Fibroblast of skin of scalp (primary cell): ENCODE measurements at places on chromosomes 3 and 15.
A peak's percentile ranks its signal among the peaks of the same experiment; 100 is the strongest.

DNA sequence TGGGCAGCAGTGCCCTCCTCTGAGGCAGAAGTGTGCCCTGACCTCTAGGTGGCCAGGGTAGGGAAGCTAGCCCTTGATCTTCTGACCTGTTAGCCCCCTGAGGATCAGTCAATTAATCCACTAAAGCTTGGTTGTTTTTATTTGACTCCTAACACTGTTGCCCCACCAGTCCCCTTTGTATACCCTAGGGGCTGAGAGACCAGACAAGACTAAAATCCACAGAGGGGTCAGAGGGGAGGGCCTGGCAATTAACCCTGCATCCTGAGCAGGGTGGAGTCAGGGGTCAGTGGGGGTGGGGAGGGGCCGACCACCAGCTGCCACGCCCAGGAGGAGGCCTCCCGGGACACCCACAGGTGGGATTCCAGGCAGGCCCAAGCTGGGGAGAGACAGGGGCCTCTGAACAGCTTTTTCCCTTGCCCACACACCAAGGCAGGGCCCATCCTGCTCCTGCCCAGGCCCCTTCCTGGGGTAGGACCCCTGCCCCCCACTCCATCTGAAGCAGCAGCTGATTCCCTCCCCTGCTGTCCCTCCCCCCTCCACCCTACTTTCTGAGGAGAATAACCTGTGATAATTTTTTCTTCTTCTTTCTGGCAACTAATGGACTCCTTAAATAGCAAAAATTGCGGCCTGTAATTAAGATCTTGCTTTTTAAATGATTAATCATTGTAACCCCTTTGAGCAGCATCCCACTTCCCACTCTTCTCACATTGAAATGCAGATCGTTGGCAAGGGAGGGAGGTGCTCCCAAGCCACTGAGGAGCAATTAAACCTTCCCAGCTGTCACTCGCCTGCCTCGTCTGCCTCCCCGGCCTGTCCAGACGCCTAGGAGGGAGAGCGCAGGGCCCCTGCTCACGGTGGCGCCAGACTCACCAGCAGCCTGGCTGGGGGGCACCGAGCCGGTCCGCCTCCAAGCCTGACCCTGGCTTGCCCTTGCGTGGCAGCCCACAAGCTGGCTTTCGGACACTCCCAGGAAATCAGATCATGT lies 51.9 kb downstream of the RHCG start:
- DNase-seq, result no peak

- DNase-seq, result no peak
Observed at GRCh38 chr3:36686516-36686915, 77.8 kb downstream of the DCLK3 start.

DNA sequence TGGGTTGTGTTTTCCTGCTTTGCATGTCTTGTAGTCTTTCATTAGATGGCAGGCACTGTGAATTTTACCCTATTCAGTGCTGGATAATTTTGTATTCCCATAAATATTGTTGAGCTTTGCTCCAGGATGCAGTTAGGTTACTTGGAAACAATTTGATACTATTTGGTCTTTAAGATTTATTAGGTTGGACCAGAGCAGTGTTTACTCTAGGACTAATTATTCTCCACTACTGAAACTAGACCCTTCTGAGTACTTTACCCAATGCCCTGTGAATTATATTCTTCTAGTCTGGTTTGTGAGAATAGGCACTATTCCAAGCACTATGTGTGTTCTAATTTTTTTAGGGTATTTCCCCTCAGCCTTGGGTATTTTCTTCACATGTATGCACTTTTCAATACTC lies 37.8 kb upstream of the TASOR start:
- no peak for DNase-seq

- no peak for DNase-seq
Observed at GRCh38 chr15:60576044-60576443, 97.1 kb upstream of the ICE2 start.

DNA sequence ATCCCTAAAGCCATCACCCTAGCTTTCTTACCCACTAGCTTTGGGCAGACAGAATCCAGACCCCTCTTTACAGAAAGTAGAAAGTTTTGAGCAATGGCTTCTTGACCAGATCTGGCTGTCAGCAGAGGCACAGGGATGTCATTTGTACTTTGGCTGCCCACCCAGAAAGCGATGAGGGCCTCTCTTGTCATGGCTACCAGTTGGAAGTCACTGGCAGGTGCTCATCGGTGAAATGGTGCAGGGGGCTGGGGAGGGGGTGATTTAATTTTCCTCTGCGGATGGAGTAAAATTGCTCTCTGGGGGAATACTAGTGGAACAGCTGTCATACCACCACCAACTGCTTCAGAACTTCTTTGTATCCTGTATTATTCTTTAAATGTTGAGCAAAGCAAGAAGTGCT lies 393.7 kb downstream of the LSAMP start:
- DNase-seq, result no peak

- DNase-seq, result peak; percentile 80
Observed at GRCh38 chr15:80549191-80549590, 145.0 kb downstream of the ARNT2 start.

- no peak for DNase-seq
Observed at GRCh38 chr3:194782698-194783404, 97.2 kb downstream of the FAM43A start.

DNA sequence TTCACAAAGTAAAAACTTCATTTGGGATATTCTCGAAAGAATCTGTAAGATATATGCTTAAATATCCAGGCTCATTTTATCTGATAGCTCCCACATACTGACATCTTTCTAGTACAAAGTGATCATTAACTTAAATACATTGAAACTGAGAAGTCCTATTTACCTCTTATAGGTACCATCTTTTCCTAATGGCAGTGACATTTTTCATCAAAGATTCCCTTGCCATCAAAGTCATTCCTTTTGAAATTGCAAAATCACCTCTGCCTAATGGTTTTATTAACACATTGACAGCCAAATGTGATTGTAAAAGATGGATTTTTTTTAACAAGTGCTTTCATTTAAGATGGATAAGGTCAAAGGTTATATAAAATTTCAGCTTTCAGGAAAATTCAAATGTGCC lies 346.6 kb downstream of the MFSD1 start:
- DNase-seq, result no peak

GRCh38 chr3:107986505-107986904 lies 104.3 kb downstream of the CD47 start:
- no peak for DNase-seq

GRCh38 chr3:41522612-41523011 lies 323.3 kb downstream of the CTNNB1 start:
- no peak for DNase-seq

DNA sequence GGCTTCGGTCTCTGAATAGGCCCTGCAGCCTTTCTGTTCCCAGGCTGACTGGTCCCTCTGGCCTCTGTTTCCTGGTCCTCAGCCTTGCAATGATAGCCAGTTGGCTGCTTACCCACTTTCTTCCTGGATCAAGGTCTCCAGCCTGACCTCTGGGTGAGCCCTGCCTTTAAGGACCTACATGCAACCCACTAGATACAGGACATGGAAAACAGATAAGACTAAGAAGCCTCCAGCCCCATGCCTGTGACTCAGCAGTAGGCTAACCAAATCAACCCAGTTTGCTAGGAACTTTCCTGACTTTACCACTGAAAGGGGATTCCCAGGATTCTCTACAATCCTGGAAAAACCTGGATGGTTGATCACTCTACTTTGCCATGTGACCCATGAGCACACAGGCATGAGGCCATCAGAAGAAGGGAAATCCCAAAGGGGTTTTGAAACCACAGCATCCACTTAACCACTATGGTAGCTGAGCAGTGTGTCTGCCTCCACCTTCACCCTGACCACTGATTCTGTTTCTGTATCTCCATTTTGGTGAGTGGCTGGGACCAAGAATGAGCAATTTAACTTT lies 188.1 kb downstream of the CHST2 start:
- peak; percentile 53 for DNase-seq

DNA sequence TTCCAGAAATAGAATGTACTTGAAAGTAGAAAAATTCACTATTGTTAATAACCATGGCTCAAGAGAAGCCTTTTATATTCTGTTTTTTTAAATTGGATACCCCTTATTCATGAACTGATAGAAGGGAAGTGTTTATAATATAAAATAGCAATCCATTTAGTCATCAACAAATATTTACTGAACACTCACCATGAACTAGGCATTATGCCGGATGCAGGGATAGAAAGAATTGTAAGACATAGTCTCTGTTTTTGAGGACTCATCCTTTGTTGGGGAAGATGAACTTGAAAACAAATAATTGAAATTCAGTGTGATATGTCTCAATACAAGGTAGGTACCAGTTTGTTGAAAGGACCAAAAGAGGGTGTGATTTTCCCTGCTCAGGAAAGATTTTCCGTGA lies 160.9 kb upstream of the SATB1 start:
- DNase-seq, result no peak

DNA sequence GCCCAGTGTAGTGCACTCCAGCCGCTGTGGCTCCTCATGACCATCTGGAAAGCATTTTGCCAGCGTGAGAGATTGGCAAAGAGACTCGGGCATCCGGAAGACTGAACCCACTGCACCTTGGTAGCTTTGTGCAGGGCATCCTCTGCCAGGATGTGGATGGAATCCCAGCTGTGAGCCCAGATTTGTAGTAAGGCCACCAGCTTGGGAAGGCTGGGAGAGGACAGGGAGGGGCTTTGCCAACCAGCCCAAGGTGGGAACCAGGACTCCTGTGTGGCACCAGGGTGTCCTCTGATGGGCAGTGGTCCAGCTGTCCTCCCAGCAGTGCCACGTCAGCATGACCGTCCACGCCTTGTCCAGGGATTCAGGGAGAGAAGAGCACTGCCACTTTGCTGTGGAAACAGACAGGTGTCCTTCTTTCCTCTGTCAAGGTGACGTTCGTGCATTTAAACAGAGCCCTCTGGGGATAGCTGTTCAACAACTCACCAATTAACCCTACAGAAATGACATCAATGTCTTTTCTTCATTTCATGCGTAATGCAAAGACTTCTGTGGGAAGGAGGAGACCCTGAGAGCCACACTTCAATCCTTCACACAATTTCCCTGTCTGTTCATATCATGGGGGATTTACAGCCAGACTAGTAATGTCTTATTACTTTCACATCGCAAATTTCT lies 19.1 kb downstream of the KLF15 start:
- no peak for DNase-seq

GRCh38 chr3:33211444-33211843 lies 7.2 kb downstream of the SUSD5 start:
- peak; percentile 86 for DNase-seq

GRCh38 chr3:46276497-46277099 lies 34.3 kb downstream of the CCR3 start:
- peak; percentile 4 for DNase-seq

- DNase-seq, result peak; percentile 88
Observed at GRCh38 chr15:45640616-45641015, 5.8 kb downstream of the SQOR start.

DNA sequence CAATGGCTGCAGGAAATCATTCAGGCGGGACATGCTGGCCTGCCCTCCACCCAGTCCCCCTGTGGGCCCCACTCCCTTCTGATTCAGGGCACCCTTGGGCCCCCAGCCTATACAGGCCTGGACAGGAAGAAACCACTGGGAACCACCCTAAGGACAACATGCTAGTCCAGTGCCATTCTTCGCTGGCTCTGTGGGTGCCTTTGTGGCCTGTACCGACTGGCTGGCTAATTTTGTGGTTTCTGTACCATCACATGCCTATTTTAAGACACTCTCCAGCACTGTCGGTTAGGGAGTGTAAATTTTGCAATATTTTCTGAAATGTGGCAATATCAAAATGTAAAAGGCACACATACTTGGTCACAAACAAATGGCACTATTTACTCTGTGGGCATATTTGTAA lies 61.4 kb upstream of the POLG start:
- no peak for DNase-seq

DNA sequence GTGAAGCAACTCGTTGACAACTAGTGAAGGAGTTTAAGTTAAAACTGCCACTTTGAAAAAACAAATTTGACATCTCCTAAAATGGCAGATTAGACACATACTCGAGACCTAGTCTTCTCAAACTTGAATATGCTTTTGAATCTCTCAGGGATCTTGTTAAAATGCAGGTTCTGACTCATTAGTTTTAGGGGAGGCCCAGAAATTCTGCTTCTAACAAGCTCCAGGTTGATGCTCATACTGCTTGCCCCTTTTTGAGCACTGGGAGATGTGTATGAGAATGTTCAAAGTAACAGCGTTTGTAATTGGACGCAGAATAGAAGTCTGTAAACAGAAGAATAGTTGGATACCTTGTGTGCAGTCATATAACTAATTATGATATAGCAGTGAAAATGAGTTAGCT lies 1.6 kb downstream of the C3orf38 start:
- no peak for DNase-seq

DNA sequence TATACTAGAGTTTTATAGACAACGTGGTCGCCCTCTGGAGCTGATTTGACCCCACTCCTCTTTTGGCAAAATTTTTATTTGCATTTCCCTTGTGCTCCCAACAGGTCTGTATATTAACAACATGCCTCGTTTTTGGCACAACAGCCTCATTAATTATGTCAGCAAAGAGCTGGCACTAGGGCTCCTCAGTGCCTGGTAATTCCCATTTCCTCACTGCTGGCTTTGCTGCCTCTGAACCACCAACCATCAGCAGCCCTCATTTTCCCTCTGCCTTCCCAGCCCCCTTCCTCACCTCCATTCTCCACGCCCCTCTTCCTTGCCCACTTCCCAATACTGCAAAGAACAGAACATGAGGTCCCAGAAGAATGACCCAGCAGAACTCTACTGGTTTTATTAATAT lies 204.8 kb downstream of the ABHD5 start:
- DNase-seq, result no peak

DNA sequence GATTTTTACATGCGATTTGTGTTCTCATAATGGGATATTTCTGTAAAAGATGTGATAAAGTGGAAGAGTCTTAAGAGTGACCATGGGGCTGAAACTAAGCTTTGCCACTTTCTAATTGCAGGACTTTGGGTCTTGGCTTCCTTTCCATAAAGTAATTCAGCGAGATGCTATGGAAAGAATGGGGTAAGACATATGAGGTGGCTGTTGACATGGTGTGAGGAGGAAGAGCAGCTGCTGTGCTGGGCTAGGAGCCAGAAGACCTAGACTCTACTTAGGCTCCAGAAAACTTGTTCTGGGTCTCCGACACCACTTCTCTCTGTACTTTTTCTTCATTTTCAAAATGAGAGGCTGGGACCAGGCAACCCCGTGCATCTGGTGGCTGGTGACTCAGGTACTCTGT lies 654.5 kb upstream of the CFAP20DC start:
- no peak for DNase-seq

DNA sequence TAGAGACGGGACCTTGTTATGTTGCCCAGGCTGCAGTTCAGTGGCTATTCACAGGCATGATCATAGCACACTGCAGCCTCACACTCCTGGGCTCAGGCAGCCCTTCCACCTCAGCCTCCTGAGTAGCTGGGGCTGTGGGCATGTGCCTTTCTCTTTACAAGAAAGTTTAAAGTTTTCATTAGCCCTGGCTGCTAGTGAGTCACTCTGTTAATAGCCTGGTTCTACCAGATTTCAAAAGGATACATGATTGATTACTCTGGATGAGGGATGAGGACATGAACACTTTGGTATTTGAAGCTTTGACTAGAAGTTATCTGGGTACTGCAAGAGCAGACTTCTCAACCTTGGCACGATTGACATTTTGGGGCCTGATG lies 95.1 kb downstream of the DHX36 start:
- DNase-seq, result no peak

- no peak for DNase-seq
Observed at GRCh38 chr3:142359367-142359766, 88.5 kb downstream of the XRN1 start.

GRCh38 chr15:66099950-66100671 lies 153.4 kb downstream of the MEGF11 start:
- DNase-seq, result no peak
